ENCODE measurements at places on chromosomes 16 and 17.

GRCh38 chr16:75620326-75621169 is 2.5 kb downstream of the ADAT1 start:
- no peak for DNase-seq

- DNase-seq: peak; percentile 47
Measured at GRCh38 chr17:39671651-39672521, 3.6 kb downstream of the PNMT start.

GRCh38 chr17:45584092-45585036 is 93.8 kb upstream of the PLEKHM1 start:
- peak; percentile 93 for DNase-seq

- no peak for DNase-seq
Measured at GRCh38 chr16:74601126-74601871, 5.6 kb downstream of the GLG1 start.

DNA sequence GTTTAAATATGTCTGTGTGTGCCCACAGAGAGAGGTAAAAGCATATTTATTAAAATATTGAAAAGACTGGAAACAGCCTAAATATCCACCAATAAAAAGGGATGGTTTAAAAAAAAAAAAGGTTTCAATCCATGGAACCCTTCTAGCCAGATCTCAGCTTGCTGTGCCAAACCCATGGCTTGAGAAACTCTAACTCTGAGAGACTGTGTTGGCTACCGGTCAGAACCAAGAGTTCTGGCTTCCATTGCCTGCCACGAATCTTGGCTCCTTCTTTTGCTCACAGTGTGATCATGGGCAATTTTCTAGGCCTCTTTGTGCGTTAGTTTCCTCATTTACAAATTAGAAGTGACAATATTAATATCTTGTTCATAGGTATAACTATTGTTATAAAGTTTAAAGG is 201.3 kb upstream of the IRX3 start:
- DNase-seq: no peak

DNA sequence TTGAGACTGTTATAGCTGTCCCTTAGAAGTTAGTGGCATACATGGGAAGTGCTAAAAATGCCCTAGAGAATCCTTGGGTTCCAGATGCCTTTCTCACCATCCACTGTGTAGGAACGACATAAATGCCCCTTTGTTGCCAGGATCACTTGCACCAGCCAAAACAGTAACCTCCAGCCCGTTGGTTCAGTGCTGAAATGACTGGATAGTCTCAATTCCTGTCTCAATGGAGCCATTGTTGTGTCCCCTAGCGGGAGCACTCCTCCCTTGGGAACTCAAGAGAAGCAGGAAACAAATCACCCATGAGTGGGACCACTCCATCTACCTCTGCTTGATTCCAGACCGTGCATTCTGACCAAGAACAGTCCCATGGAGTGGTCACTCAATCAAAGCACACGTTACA is 23.1 kb downstream of the MPHOSPH6 start:
- no peak for DNase-seq
